Activated CD8-positive, alpha-beta T cell treated with anti-CD3 and anti-CD28 coated beads, Interleukin-2, amount 10 ng/mL, durations not matched to agents 7 days and 5 days (primary cell): ENCODE measurements at places on chromosomes 4 and X. TPM values are rescaled to one million over a fixed set of nuclear protein-coding genes. Genes with fewer than 3 reads are reported as not detected.

DNA sequence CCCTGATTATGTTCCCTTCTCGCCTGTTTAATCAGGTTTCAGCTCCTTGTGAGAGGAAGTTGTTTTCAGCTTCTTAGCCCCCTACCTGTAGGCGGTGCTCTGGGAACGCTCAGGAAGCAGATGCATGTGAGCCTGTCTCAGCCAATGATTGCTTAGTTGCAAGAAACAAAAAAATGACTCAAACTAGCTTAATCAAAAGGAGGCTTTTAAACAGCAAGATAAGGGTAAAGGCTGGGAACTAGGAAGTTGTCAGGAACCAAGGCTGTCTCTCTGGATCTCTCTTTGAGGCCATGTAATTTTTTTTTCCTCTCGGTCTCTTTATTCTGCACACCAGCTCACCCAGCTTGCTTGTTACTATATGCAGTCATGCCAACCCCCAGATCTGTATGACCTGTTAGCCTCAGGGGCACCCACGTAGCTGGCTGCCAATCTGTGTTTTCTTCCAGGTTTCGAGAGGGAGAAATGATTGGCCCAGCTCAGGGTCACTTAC, 109.1 kb downstream of the PTTG2 start:
- peak; percentile 29 for DNase-seq

GRCh38 chr4:99815597-99816011, 1.0 kb upstream of the DAPP1 start:
- no peak for DNase-seq

- DNase-seq = no peak
Observed at GRCh38 chrX:109812236-109812635, 79.2 kb upstream of the ACSL4 start.

RGN gene
- not detected for total RNA-seq

- no peak for DNase-seq
Observed at GRCh38 chr4:68960294-68961163, 8.9 kb upstream of the UGT2A3 start.

PNMA6A gene
- total RNA-seq = 0.10 TPM

GRCh38 chrX:39809331-39809730, 288.4 kb downstream of the BCOR start:
- DNase-seq = no peak

SPATA18 gene
- 0.34 TPM for total RNA-seq

DNA sequence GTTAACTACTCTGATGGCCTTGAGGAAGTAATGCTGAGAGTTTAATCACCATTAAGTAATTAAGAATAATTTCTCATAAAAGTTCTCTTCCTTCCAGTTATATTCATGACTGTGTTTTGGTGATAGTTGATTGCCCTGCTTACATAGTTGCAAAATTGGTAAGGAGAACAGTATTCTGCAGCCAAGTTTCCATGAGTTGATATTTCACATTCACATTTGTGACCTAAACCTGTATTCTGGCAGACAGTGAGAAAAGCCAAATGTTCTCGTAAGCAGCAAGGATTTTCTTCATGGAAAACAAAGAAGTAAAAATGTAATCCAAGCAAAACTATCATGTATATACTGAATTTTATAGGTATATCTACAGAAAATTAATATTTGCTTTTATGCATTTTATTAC, 187.8 kb upstream of the NUDT6 start:
- DNase-seq = no peak

FATE1 gene
- not detected for total RNA-seq

PHEX gene
- total RNA-seq = 0.16 TPM

ABCE1 gene
- 72.9 TPM for total RNA-seq

USP17L20 gene
- total RNA-seq = not detected

- DNase-seq = no peak
Observed at GRCh38 chr4:149676076-149676475, 139.6 kb downstream of the IQCM start.

SYN1 gene
- 0.58 TPM for total RNA-seq

GRCh38 chrX:67787196-67787595, 243.4 kb downstream of the AR start:
- DNase-seq = no peak

- DNase-seq = peak; percentile 34
Observed at GRCh38 chr4:139665690-139666529, at the start of gene MGST2. TSS of gene MGST2 (plus strand) at chr4:139665819. CDS start at chr4:139666020, 201 bp downstream.

EDA gene
- total RNA-seq = 0.76 TPM

TRIML2 gene
- not detected for total RNA-seq

ADAMTS3 gene
- total RNA-seq = not detected

- no peak for DNase-seq
Observed at GRCh38 chr4:137961051-137961438, 281.1 kb downstream of the SLC7A11 start.

NWD2 gene
- not detected for total RNA-seq

DNA sequence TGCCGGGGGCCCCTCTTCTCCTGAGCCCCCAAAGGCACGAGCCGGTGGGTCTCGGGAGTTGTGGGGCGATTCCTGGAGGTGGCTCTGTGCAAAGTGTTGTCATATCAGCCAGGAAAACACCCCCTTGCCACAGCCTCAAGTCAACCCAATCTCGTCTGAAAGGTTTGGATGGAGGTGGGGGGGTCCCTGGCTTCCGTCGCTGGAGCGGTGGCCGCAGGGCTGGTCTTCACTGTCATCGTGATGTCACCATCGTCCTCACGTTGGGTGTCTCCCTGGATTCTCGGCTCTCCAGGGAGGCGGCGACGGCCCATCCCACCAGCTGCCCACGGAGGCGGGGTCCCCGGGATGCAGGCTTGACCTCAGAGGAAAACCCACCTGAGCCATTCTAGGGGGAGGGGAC, 38.3 kb upstream of the PPP2R3B start:
- DNase-seq = no peak

- no peak for DNase-seq
Observed at GRCh38 chr4:187944179-187944578, 51.4 kb upstream of the ZFP42 start.

DNA sequence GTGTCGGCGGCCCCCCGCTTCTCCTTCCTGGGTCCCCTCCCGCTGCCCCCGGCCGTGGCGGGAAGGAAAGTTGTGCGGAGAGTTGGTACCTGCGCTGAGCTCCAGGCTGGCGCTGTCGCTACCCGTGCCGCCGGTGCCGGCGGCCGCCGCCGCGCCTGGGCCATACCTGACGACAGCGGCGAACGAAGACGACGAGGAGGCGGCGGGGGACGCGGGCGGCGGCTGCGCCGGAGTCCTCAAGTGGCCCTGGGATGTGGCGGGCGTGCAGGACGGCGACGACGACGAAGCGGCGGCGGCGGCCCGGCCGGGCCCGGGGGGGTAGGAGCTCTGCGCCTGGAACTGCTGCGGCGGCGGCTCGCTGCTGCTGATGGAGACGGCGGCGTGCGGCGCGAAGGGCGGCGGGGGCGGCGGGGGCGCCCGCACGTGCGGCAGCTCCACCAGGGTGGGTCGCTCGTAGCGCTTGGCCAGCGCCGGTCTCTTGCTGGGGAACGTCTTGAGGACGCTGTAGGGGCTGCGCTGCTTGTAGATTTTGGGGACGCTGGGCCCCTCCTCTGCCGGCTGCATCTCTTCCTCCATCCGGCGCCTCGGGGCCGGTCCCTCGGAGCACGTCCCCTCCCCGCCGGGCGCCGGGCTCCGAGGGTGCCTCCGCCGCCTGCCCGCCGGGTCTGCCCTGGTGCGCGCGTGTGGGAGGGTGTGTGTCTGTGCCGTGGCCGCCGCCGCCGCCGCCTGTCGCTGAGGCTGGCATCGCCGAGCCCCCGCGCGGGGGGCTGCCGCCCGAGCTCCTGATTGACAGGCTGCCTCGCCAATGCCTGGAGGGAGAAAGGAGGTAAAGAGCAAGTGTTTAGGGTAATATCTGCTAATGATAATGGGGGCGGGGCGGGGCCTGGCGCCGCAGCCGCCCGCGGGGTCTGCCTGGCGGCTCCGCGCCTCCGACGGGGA, 618 bp downstream of the BEND4 start:
- DNase-seq = peak; percentile 30

PGM2 gene
- 54.5 TPM for total RNA-seq

DNA sequence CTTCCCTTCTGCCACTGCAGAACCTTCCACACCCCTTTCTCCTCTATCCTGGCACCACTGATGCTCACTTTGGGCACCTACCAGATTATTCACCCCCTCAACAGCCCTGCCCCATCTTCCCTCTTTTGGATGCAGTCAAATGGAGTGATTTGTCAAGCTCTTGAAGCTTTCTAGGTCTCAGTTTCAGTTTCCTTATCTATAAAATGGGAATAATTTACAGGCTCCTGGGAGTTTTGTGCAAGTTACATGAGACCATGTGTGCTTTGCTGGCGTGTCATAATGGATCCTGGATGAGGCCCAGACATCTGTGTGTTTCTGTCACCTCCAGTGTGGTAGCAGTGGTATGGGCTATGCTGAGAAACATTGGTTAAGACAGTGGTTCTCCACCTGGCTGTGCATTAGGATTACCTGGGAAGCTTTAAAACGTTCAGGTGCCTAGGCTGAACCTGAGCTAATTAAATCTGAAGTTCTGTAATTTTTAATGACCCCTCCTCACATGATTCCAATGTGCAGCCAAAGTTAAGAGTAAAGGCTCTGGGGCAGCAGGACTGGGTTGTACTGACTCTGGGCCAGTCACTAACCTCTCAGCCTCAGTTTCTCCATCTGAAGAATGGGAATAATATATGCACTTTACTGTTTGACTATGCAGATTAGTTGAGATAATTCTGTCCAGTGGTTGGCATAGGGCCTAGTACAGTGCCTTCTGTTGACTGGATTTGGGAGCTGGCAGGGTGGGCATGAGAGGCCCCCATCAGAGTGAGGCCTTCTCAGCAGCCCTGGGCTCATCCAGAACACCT, 6.8 kb upstream of the MGST2 start:
- no peak for DNase-seq

PITX2 gene
- total RNA-seq = not detected

MSN gene
- total RNA-seq = 622 TPM

DNA sequence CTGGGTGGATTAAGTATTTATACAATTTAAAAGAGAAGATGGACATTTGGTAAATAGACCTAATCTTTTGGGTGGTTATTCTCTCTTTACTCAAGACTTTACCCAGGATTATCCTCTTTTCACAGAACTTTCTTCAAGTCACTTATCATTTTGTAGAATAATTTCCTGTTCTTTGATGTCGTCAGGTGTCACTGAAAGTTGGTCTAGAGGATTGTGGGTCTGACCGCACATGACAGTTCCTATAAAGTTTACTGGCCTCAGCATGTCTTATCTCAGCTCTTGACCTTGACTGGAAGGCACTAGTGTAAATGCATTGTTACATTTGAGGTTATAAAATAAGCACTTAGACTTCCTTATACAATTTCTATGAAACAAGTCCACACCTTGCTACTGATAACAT, 139.9 kb upstream of the SLC4A4 start:
- DNase-seq = peak; percentile 74

MORC4 gene
- 6.5 TPM for total RNA-seq

DNA sequence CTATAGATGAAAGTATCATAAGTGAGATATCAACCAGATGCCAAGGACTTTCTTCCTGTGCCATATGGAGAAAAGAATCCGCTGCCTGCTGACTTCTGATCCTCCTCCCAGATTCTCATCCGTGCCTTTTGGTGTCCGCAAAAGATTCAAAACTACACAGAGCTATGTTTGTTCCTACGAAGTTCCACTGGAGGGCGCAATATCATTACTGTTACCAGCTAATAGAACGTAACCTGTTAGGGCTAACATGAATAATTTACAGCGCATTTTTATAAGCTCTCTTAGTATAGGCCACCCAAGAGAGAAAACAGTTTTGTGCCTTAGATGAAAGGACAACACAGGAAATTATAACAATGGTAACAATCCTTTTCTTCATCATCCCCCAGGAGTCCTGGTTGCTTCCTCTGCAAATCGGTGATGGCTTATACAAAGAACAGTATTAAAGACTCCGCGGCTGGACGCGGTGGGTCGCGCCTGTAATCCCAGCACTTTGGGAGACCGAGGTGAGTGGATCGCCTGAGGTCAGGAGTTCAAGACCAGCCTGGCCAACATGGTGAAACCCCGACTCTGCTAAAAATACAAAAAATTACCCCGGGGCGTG, 22.8 kb upstream of the CENPVL3 start:
- peak; percentile 30 for DNase-seq

ARMCX4 gene
- 1.5 TPM for total RNA-seq

PFKFB1 gene
- 0.44 TPM for total RNA-seq

DNA sequence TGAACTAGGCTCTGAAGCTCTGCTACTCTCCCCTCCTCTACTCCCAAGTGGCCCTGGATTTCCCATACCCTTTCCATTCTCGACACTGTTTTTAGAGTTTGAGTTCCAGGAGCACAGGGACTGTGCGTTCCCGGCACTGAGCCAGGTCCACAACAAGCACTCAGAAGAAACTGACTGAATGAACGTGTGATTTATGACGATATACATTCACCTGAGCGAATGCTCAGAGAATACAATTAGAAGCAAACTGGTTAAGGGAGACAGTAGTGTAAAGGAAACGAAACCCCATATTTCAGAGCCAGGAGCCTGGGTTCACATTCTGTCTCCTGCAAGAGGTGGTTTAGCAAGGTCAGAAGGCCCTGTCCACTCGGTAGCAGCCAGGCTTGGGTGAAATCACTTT, 1.4 kb upstream of the KIAA0232 start:
- no peak for DNase-seq

MMAA gene
- total RNA-seq = 8.2 TPM

GRCh38 chr4:128468123-128468989, 180.7 kb upstream of the PGRMC2 start:
- DNase-seq = no peak

DNA sequence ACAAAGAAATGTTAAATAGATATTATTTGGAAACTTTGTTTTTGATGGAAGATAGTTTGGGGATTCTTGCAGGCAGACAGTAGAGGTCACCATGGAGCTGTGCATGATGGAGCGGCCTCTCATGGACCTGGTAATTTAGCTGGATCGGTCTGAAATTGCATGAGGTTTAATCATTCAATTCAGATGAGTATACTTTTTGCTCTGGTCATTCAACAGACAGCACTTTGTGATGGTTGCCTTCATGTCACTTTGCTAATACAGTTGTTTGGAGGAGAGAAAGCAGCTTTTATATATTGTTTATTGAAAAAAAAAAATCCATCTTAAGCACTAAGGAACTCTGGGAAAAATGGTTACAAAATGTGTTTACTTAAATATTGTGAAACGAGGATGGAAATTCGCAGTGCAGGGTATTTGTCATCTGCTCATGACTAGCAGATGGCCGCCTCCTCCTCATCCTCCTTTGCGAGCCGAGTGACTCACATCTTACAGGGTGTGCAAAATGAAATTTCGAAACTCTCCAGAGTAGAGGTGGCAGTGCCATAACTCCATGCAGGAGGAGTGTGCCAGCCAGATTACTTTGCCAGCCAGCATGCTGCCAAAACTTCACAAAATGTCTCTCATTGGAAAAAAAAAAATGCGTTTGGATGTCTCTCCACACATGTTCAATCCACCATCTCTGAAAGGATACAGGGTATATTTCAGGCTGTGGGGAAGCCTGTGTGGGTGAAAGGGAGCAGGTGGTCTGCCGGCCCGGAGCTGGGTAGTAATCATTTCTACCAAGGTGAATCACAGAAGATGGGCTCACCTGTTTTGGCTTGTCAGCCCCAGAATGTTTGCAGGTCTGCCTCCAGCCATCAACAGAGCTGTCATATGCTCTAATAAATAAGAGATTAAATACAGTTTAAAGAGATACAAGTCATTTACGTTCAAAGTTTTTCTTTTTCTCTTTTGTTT, 314.9 kb upstream of the DIPK2B start:
- DNase-seq = peak; percentile 49
